Spinal cord (tissue), 10 donors: ENCODE measurements at places on chromosomes 11 and 22. TPM values are rescaled to one million over a fixed set of nuclear protein-coding genes. Genes with fewer than 3 reads are reported as not detected.

- no peak for DNase-seq
Observed at GRCh38 chr22:36386351-36386899, 1.3 kb downstream of the MYH9 start.

- no peak for DNase-seq
Observed at GRCh38 chr22:38645430-38645829, 10.8 kb downstream of the FAM227A start.

DNA sequence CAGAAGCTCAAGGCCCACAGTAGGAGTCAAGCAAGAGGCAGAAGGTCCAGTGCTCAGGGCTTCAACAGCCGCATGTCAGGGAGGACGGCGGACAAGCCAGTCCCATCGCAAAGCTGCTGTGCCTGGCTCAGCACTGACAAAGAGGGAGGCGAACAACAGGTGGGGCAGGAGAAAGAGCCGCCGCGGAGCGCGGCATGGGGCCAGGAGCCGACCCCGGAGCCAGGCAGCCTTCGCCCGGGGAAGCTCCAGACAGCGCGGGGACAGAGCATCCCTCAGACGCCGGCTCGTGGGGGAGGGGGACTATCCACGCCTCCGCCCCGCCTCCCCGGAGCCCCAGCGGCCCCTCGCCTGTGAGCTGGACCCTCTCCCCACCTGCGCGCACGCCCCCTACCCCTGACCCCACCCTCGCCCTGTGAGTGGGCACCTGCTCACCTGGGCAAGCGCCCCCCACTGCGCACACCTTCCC lies 369 bp downstream of the DHCR7 start:
- peak; percentile 66 for DNase-seq

SDHD gene
- 72.5 TPM for polyA plus RNA-seq
